ENCODE measurements at places on chromosomes 3 and 15.

DNA sequence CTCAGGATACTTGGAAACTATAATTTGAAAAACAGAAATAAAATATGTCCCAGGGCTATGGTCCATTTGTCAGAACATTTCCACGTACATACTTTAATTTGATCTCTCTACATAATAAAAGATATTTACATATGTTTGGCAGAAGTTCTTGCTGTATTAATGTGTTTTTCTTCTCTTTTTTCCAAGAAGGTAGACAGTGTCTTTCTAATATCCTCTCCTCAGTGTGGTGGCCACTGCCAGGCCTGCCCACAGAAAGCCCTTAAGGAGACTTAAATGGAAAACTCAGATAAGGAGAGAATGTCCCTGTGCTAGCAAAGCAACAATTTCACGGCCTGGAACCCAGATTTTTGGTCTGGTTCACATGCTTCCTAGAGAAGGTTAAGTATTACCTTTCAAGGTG lies 76.5 kb upstream of the ARHGEF26 start:
- DNase-seq, result no peak

DNA sequence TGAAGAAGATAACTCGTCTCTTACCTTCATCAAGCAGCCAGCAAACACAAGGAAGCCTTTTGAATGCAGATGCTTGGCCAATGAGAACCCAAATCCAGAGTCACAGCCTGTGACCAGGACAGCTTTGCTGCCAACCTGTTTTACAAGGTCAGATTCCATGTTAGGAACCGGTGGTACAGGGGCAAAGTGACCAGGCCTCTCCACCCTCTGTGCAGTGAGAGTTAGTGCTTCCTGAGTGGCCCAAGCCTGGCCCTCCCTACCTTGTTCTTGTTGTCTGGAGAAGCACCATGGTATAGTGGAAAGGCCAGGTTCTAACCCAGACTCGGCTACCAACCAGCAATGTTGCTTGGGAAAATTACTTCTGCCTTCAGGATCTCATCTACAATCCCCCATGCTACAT lies 23.4 kb downstream of the BDH1 start:
- DNase-seq, result no peak

DNA sequence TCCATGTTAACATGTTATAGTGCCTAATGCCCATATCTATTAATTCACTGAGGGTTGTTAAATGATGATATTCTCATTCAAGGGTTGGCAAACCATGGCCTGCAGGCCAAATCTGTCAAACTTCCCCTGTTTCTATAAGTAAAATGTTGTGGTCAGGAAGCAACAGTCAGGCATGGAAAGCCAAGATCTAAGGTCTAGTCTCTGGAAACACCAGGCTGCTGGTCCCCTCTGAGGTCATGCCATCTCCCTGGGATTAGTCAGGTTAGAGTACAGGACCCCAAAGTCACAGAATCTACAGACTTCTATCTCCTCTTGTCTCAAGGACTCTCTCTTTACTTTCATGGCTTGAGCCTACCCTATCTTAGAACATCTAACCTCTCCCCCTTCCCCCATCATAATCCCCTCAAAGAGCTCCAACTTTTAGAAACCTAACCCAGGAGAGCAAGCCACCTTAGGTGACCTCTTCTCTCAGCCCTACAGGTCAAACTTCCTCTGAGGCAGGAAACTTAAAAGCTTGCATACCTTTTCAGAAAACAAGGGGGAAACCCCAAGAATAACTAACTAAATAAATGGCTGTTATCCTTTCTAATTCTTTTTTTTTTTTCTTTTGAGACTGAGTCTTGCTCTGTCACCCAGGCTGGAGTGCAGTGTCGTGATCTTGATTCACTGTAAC lies 15.3 kb upstream of the HERC1 start:
- no peak for DNase-seq

DNA sequence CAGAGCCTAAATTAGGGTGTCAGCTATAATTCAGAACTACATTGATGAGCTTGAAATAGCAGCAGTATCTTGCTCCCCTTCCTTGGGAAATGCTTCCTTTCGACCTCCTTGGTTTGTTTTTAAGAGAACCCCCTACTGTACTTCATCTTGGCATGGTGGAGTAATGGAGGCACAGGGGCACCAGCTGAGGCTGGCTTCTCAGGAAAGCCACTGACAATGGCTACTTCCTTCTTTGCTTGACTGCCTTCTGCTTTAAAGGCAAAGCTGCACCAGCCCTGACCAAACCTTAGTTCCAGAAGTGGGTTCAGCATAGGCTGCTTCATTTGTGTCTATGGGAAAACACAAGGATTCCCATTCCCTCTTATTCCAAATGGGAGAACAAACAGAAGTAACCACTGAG lies 1.5 kb upstream of the FBXL22 start:
- no peak for DNase-seq

GRCh38 chr3:37556789-37557301 lies 304.8 kb upstream of the CTDSPL start:
- no peak for DNase-seq

DNA sequence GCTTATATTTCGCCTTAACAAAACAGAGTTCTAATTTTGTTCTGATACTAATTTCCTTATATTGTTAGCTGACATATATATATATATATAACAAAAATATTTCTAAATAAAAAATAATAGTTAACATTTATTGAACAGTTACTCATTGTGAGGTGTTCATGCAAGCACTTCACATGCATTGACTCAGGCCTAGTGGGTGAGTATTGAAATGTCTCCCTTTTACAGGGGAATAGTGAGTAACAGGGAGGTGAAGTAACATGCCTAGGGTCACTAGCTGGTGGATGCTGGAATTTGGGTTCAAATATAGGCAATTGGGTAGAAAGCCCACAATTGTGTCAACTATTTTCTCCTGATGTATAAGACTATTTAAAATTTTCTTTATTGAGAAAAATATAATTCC lies 102.6 kb upstream of the ZPLD1 start:
- no peak for DNase-seq

GRCh38 chr3:168081856-168082255 lies 13.9 kb downstream of the GOLIM4 start:
- DNase-seq, result no peak

DNA sequence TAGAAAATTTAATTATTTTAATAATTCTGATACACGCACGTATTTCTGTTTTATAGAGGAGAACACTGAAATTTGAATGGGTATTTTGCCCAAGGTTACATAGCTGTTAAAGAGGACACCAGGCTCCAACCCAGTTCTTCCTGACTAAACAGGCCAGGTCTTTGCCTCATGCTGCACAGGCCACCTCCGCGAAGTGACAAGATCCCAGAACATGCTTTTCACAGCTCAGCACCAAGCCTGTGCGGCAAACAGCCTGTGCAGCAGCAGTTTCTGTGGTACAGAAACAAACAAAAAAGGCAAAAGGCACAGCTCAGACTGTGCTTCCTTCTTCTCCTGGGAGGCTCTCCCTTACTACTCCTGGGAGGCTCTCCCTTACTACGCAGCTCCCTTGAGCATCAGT lies 6.5 kb downstream of the FOXL2 start:
- no peak for DNase-seq

- DNase-seq, result no peak
These were observed 58.1 kb upstream of the SLC6A6 start for GRCh38 chr3:14344351-14344750.

- no peak for DNase-seq
These were observed 17.0 kb upstream of the PPM1L start for GRCh38 chr3:160739079-160739478.

- DNase-seq, result no peak
These were observed 360.9 kb downstream of the ZNF385D start for GRCh38 chr3:21390136-21390535.

DNA sequence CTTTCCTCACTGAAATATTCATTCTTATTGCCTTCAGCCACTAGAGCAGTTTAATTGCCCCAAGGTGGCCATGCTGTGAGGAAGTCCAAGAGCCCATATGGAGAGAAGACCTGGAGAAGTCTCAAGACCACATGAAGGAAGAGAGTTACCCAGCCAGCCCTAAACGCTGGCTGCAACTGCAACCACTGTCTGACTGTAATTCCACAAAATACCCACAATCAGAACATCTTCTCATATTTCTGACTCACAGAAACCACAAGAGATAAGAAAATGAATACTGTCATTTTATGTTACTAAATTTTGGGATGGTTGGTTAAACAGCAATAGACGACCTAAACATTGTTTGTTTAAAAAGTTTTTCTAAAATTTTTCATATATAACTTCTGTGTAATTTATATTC lies 14.7 kb upstream of the SST start:
- DNase-seq, result no peak

DNA sequence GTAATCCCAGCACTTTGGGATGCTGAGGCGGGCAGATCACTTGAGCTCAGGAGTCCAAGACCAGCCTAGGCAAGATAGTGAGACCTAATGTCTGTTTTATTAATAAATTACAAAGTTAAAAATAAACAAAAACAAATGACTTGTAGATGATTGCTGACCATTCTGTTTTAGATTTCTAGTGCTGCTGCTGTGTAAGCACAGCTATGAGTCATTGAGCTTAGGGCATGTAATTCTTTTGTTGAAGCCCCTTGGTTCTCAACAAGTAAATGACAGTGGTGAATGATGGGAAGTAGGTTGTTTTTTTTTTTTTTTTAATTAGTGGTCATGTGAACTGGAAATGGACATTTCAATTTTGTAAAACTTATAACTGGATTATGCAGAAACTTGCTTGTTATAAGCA lies 63.3 kb downstream of the LEO1 start:
- no peak for DNase-seq

- DNase-seq, result no peak
These were observed 23.1 kb upstream of the FRMD4B start for GRCh38 chr3:69409011-69409410.

DNA sequence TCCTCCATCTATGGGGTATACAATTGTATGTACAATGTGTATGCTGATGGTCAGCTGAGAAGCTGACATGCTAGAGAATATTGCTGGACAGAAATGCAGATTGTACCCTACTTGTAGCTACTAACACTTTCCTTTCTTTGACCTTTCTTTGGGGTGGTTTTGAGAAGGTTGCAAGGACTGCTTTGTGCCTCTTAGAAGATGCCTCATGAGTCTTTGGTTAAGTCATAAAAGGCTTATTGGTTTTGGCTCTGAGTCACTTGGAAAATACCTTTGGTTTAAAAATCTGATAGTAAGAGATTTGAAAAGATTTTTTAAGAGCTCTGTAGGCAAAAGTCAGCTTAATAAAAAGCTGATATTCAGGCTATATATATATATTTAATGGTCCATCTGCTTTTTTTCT lies 71.5 kb downstream of the ZMAT3 start:
- DNase-seq, result no peak

- no peak for DNase-seq
These were observed 24.4 kb downstream of the POLR2M start for GRCh38 chr15:57730876-57731275.

DNA sequence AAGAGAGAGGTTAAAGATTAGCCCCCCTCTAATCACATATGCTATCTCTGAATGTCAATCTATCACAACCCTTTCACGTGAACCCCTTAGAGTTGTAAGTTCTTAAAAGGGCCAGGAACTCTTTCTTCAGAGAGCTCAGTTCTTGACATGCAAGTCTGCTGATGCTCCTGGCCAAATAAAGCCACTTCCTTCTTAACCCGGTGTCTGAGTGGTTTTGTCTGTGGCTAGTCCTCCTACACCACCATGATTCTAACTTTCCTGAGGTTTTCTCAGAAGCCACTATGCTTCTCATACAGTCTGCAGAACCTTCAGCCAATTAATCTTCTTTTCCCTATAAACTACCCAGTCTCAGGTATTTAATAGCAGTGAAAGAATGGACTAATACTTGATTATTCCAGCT lies 231.1 kb upstream of the CNTN6 start:
- DNase-seq, result no peak

DNA sequence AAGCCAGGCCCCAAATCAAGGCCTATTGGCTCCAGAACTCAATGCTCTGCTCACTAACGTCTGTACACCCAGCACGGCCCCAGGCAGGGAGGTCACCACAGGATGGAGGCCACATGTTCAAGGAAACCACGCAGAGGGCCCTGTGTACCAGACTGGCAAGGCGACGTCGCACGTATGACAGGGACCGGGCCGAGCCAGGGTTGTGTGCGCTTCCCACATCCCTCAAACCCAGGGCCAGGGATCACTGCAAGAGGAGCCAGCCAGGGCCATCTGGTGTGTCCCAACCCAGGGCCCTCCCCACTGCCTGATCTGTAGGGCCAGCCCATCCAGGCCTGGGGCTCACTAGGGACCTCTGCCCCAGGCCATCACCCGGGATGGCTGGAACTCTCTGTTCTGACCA lies 62.0 kb downstream of the ZNF445 start:
- no peak for DNase-seq

GRCh38 chr15:67745073-67746006 lies 80.0 kb upstream of the SKOR1 start:
- no peak for DNase-seq

DNA sequence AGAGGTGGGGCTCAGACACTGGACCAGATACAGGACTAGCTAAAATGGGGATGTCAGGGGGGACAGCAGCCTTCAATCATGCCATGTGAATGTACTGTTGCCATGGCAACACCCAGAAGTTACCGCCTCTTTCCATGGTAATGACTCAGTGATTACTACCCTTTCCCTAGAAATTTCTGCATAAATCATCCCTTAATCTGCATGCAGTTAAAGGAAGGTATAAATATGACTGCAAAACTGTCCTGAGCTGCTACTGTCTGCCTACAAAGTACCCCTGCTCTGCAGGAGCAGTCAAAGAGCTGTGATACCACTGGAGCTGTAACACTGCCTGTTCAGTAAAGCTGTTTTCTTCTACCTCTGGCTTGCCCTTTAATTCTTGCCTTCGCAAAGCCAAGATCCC lies 168.2 kb downstream of the PEAK1 start:
- DNase-seq, result no peak

DNA sequence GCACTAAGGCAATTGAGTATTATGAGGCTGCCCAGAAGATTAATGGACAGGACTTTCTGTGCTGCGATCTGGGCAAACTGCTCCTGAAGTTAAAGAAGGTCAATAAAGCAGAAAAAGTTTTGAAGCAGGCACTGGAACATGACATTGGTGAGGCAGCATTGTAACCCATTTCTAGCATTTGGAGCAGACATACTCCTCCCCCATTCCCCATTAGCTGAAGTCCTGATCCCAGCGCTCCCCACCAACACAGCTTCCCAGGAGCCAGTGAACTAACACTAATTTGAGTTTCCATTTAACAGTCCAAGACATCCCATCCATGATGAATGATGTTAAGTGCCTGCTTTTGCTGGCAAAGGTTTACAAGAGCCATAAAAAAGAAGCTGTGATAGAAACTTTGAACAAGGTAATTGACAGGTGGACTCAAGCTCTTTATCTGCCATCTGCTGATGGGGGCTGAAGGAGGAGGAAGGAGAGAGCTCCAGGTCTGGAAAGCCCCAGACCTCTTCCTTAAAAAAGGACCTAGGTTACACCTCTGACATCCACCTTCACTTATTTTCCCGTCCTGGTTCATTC lies 22.6 kb downstream of the CSRNP1 start:
- no peak for DNase-seq

Data from left lung (tissue), 14 donors.